GM23248 (cell line): ENCODE measurements at places on chromosomes 6 and 20. TPM values are rescaled to one million over a fixed set of nuclear protein-coding genes. Genes with fewer than 3 reads are reported as not detected.

FGD2 gene
- not detected in 2 replicates for polyA plus RNA-seq

TTLL9 gene
- not detected in 2 replicates for polyA plus RNA-seq

ERVFRD-1 gene
- 0.05 TPM in 1 of 2 replicates, not detected in the other for polyA plus RNA-seq

PDE10A gene
- polyA plus RNA-seq, result 0.20 and 0.21 TPM in 2 replicates

ADGRG6 gene
- 0.38 and 0.47 TPM in 2 replicates for polyA plus RNA-seq

SIRPB2 gene
- not detected in 2 replicates for polyA plus RNA-seq

TGM6 gene
- polyA plus RNA-seq, result not detected in 2 replicates

DNA sequence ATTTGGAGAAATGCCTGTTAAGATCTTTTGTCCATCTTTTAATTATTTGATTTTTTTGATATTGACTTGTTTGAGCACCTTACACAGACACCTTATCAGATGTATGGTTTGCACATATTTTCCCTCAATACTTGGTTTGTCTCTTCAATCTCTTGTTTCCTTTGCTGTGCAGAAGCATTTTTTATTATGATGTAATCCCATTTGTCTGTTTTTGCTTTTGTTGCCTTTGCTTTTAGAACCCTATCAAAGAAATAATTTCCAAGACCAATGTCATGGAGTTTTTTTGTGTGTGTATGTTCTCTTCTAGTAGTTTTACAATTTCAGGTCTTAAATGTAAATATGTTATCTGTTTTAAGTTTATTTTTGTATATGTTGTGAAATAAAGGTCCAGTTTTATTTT lies 73.9 kb downstream of the HTR1B start:
- no peak for DNase-seq

- peak; percentile 6 for DNase-seq
These were observed 2.9 kb upstream of the PRSS35 start for GRCh38 chr6:83509441-83509840.

DNA sequence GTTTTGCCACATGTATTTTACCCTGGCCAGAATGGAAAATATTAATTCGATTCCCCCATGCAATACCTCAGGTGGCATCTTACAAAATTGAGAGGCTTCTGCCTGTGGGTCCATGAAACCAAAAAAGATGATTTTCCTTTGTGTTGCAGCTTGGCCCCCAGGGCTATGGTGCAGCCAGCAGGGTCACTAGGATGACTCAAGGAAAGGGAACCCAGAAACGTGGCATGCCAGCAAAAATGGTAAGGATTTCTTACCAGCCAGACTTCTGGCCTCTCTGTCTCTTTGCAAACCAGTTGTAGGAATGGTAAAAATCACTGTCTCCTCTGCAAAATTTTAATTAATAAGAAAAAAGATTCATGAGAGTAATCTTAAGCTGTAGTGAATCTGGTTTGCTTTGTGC lies 11.6 kb upstream of the TAAR9 start:
- DNase-seq, result peak; percentile 13

DNA sequence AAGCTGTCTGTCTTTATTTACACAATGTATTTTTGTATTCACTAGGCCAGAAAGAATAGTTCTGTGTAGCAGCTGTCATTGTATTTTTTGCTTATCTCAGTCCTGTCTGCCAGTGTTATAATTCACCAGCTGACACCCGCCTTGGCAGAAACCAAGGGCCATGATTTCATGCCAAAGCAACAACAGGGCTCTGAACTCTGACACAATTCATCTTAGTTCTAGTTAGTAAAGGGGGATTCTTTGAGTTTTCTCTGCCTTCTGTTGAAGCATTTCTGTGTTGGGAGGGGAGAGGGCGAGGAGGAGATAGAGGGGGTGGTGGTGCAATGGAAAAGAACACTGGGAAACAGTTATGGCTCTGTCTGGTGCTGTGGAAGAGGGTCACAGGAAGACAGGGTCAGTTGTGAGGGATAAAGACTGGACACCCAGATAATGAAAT lies 684.6 kb upstream of the MARCKS start:
- no peak for DNase-seq

DNA sequence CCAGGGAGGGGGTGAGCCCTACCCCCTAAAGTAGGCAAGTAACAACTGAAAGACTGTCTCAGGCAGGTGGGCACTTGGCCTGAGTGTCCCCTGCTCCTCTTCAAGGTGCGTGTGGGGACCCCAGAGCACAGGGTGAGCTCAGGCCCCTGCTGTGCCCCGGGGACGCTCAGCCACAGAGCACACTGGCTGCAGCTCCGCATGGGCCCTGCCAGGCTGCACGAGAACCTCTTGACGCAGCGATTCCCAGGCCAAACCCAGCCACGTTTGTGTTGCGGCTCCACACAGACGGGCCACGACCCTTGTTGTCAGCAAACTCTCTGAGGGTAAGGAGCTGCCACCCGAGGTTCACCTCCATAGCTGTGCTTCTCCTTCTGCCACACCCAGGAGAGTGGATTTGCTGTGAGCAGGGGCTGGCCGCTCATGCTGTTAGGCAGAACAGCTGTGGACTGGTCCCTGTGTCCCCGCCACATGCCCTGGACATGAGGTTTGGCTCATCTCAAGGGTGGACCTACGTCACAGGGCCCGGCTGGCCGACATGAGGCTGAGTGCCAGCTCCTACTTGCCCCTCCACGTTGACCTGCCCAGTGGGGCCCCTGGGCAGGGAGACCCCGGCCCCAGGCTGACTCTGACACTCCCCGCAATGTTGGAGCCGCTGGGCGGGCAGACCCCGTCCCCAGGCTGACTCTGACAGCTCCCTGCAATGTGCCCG lies 29.7 kb upstream of the GATA5 start:
- no peak for DNase-seq

DNA sequence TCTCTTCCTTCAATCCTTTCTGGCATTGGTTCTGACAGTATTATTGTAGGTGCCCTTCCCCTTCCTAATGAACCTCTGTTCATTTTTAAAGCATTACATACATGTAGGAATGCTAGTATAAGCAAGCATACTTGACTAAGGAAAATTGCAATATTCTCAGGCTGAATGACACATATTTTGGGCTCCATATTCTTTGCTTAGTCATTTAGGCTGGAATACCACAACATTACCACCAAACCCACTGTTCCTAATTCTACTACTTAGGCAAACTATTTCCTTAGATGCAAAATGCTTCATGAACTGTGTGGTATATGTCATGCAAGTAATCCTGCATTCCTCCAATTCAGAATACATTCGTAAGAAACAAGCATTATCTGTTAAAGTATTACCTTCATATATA lies 113.9 kb downstream of the PRDM1 start:
- peak; percentile 89 for DNase-seq

DNA sequence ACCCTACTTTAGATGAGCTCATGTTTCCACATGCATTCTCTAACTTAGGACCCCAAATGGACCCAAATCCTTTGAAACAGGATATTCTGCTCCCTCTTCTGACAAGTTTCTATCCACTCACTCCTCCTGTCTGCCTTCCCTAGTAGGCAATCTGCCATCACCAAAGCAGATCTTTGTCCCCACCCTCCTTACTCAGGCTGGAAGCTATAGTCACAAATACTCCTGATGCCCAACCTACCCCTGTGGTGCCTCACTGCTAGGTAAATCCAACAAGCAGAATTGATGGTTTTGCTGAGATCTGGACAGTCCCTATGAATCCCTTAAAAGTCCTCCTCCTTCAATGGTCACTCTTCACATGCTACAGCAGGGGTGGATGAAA lies 21.7 kb downstream of the ELOVL5 start:
- peak; percentile 66 for DNase-seq

- peak; percentile 71 for DNase-seq
These were observed 554.2 kb downstream of the CDH26 start for GRCh38 chr20:60512443-60512842.

DNA sequence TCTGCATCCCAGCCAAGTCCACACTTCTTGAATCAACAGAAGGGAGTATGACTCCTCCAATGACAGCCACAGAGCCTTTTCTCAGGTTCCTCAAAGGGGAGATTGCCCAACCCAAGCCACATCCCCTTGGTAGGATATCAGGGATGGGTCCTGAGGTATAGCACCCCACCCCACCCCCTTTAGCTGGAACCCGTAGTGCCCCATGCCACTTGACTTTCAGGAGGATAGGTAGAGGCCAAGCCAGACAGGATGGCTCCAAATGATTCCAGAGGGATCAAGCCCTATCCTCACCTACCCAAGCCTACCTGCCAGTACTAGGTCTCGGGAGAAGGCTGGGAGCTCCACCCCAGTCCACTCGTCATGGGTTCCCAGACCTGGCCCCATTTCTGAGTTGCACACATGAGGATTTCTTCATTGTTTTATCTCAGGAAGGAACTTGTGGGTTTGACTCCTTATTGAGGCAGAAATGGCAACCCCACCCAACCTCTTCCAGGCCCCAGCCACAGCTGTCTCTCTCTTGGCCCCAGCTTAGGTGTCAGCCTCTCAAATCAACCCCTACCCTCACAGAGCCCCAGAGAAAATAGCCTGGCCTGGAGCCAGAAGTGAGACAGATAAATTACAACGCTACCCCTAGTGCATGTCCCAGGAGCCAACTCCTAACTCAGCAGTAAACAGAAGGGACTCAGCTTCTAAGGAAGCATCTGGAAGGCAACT lies 3.6 kb downstream of the CCND3 start:
- DNase-seq, result no peak
